ENCODE measurements at places on chromosomes 2 and 18. TPM values are rescaled to one million over a fixed set of nuclear protein-coding genes. Genes with fewer than 3 reads are reported as not detected.

The ACKR3 gene
- total RNA-seq = 0.35 TPM

The KCNIP3 gene
- total RNA-seq = 47.4 TPM

The ASPRV1 gene
- 0.20 TPM for total RNA-seq

The HSBP1L1 gene
- 13.1 TPM for total RNA-seq

The ANKRD62 gene
- not detected for total RNA-seq

The KIAA2012 gene
- not detected for total RNA-seq

The COLEC12 gene
- 0.52 TPM for total RNA-seq

The MOGAT1 gene
- total RNA-seq = not detected

The POTEF gene
- not detected for total RNA-seq

The IL1A gene
- 6.3 TPM for total RNA-seq

The UGT1A7 gene
- total RNA-seq = 2.8 TPM

The MALL gene
- total RNA-seq = 60.8 TPM

All from renal cortical epithelial cell (primary cell).